CD8-positive, alpha-beta T cell (primary cell): ENCODE measurements at places on chromosomes 7 and 10.
A peak's percentile ranks its signal among the peaks of the same experiment; 100 is the strongest.

DNA sequence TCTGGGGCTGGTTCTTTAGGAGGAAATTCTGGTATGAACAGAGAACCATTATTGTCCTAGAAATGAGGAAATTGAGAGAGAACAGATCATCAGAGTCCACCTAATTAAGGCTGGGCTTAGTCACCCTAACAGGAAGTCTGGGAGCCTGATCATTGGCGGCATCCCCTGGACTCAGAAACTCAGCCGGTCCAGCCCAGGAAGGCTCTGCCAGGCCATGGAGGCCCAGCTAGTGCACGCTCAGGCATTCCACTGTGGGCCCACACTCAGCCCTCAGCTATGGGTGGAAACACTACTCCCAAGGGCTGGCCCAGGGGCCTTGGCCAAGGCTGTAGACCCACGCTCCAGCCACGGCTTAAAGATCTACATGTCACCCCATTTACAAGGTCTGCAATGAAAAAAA, 109.2 kb downstream of the PTPN20 start:
- no peak for DNase-seq

- DNase-seq, result no peak
Observed at GRCh38 chr10:60569681-60570080, 180.0 kb upstream of the ANK3 start.

- no peak for DNase-seq
Observed at GRCh38 chr7:98917331-98917730, 39.0 kb downstream of the TRRAP start.

DNA sequence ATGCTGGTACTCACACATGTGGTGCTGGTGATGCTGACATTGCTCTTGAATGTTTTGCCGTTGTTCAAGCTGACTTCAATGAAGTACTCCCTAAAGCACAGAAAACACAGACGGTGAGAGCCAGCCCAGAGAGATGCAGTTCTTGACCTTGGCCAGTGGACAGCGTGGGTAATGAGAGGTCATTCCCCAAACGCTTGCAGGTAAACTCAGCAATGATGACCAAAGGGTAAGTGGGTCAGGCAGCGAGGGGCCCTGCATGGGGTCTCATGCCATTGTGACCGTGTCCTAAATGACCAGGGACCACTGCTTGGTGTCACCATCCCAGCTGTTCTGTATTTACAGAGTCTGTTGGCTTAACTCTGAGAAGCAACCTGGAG, 32.8 kb upstream of the ANTXRL start:
- no peak for DNase-seq

GRCh38 chr10:21497177-21497807, 28.2 kb downstream of the SKIDA1 start:
- DNase-seq, result peak; percentile 27

- DNase-seq, result no peak
Observed at GRCh38 chr7:111030336-111030735, 60.6 kb upstream of the LRRN3 start.

DNA sequence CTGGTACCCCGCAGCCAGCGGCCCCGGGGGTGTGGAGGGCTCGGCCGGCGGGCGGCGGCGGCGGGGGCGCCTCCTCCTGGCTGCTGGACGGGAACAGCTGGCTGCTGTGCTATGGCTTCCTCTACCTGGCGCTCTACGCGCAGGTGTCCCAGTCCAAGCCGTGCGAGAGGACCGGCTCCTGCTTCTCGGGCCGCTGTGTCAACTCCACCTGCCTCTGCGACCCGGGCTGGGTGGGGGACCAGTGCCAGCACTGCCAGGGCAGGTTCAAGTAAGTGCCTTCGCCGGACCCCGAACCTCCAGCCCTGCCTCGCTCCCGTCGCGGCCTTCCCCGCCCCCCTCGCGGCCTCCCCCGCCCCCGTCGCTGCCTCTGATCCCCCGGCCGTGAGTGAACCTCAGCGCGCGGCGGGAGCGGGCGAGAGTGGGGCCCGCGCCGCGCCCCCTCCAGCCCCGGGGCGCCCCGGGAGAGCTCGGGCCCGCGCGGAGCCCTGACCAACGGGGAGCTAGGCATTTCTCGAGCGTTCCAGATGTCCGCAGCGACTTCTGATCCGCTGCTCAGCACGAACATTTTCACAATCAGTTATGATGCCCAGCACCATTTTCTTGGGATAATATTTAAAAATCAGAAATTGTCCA, 727 bp downstream of the ATRNL1 start:
- no peak for DNase-seq

DNA sequence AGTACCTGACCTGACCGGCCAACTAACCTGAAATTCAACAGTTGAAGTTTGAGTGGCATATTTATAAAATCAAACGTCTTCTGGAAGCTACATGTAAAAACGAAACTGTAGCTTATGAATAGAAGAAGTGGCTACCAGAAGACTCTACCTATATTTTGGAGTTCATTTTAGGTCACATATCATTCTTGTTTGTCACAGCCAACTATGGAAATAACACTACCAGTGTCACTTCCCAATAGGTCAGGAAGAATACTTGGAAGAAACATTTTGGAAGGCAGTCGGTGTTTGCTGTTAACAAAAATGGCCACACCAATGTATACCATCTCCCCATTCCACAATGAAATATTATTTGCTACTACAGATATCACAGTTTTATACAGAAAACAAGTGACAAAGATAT, 12.6 kb downstream of the TWIST1 start:
- no peak for DNase-seq

- no peak for DNase-seq
Observed at GRCh38 chr7:80150611-80151273, 16.1 kb downstream of the GNAI1 start.

- no peak for DNase-seq
Observed at GRCh38 chr7:38660427-38661099, 29.4 kb upstream of the AMPH start.
